Activated T-helper 1 cell treated with anti-CD3 and anti-CD28 coated beads, Interleukin-12 subunit alpha, Interleukin-12 subunit beta, Interleukin-2, Interleukin-4 antibody, amounts not matched to agents 30 ng/mL and 10 ng/mL and 1 ng/mL, durations not matched to agents 14 hours and 24 hours and 36 hours (primary cell): ENCODE measurements at places on chromosomes 11 and 22.
A peak's percentile ranks its signal among the peaks of the same experiment; 100 is the strongest.

DNA sequence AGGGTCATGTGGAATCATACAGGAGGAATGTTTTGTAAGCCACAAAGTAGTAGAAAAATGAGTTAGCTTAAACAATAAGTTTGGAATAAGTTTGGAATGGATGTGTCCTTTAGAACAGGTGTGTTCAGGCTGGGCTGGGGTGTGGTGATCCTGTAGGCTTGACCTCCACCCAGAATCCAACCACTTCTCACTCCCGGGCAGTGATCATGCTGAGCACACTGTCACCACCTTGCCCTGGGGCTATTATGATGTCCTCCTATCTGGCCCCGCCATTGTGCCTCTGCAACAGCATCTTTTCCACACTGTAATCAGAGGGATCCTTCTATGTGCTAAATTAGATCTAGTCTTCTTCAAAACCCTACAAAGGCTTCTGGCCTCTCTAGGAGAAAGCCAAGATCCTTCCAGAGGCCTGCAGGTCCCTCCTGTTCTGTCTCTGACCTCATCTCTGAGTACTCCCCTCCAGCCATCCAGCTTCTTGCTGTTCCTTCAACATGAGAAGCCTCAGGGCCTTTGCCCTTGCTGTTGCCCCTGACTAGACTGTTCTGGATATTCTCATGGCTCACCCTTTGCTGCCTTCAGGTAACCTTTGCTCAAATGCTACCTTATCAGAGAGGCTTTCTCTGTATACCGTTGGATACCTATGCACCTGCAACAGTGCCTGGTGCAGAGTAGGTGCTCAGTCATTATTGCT is 18.8 kb upstream of the ACCSL start:
- no peak for DNase-seq

GRCh38 chr11:101612481-101612880 is 28.7 kb upstream of the TRPC6 start:
- DNase-seq: no peak

DNA sequence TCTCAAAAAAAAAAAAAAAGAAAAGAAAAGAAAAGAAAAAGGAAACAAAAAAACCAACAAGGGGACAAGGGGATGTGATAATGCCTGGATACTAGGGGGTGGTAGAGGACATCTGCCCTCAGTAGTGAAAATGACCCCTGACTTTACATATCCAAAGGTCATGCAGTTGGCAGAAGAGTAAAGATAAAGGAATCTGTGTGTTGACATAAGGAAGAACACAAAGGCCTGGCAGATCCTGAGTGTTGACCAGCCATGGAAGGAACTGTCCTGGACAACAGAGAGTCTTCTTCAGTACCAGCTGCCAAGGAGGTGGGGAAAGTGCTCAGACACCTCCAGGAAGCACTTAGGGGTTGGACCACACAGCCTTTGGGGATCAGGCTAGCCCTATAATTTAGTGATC is 12.6 kb downstream of the SLC43A1 start:
- no peak for DNase-seq

- no peak for DNase-seq
These were observed 243.6 kb upstream of the LUZP2 start for GRCh38 chr11:24253237-24253760.

DNA sequence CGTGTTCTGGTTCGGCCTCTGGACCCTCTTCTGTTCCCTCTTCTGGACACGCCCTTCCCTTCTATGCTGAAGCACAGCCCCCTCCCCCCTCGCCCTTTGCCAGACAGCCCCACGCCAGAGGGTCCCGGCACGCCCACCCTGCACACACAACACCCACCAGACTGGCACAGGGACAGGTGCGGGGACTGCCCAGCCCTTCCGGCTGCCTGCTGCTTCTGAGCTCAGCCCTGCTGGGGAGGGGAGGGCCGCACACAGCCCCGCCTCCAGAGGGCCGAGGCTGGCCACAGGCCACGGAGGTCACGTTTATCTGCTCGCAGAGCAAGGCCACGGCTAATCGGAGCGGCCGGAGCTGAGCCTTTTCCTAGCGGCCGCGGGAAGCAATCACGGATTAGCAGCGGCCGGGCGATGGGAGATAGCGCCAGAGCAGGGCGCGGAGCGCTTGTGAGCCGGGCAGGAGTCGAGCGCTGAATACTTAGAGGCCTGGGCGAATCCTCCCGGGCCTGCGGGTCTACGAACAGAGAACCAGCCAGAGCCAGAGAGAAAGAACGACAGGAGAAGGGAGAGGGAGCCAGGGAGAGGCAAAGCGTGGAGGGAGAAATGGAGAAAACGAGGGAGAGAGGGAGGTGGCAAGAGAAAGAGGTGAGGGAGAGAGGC is 21.5 kb downstream of the OTUB1 start:
- no peak for DNase-seq

DNA sequence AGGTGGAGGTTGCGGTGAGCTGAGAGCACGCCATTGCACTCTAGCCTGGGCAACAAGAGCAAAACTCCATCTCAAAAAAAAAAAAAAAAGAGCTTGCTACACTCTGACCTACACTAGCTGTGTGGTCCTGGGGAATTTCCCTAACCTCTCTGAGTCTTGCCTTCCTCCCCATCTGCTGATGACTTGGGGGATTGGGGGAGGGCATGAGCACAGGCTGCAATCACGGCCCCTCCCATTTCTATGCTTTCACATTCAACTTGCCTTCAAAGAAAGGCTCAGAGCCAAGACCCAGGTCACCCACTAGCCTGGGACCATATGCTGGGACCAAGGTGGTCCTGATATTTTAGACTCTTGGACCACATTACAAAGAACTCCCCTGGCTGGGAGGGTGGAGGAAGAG is 39.8 kb upstream of the TEF start:
- peak; percentile 59 for DNase-seq
